ENCODE measurements at places on chromosomes 5 and 9. TPM values are rescaled to one million over a fixed set of nuclear protein-coding genes. Genes with fewer than 3 reads are reported as not detected.

The SLC9A3 gene
- 0.99 TPM for total RNA-seq

The ABO gene
- 5.7 TPM for total RNA-seq

The HK3 gene
- total RNA-seq, result 97.0 TPM

The HIGD2A gene
- total RNA-seq, result 83.3 TPM

The PRRC1 gene
- 74.4 TPM for total RNA-seq

The SH2D3C gene
- total RNA-seq, result 41.9 TPM

The RASEF gene
- total RNA-seq, result 26.7 TPM

The ABLIM3 gene
- 35.3 TPM for total RNA-seq

The ORM1 gene
- total RNA-seq, result 6.9 TPM

The RNF180 gene
- total RNA-seq, result 14.6 TPM

The SQSTM1 gene
- 505 TPM for total RNA-seq

The LSM11 gene
- total RNA-seq, result 3.0 TPM

The ANGPTL2 gene
- 22.7 TPM for total RNA-seq

The TLN1 gene
- 471 TPM for total RNA-seq

- H3K4me1 ChIP-seq, result peaks cover 19% of the 10 kb centered on the region
- peaks cover 31% of the 10 kb centered on the region for H3K36me3 ChIP-seq
- no peaks in the 10 kb centered on the region for H3K27me3 ChIP-seq
- DNase-seq, result no peak
Observed at GRCh38 chr9:92728831-92729734, 35.5 kb downstream of the BICD2 start.

- no peak overlapping the region for H3K4me3 ChIP-seq
- no peak for DNase-seq
- peaks cover 8% of the 10 kb centered on the region for H3K4me1 ChIP-seq
- H3K36me3 ChIP-seq, result no peaks in the 10 kb centered on the region
- no peak overlapping the region for H3K27ac ChIP-seq
Observed at GRCh38 chr9:89891591-89892304, 286.9 kb downstream of the GADD45G start.

GRCh38 chr5:1268666-1269065 is 26.2 kb downstream of the TERT start:
- H3K4me3 ChIP-seq, result no peak overlapping the region
- DNase-seq, result no peak
- no peak overlapping the region for H3K27ac ChIP-seq
- no peaks in the 10 kb centered on the region for H3K4me1 ChIP-seq

- no peaks in the 10 kb centered on the region for H3K27me3 ChIP-seq
- H3K27ac ChIP-seq, result no peak overlapping the region
- H3K4me1 ChIP-seq, result no peaks in the 10 kb centered on the region
Observed at GRCh38 chr5:135005076-135005475, 29.0 kb downstream of the PITX1 start.

DNA sequence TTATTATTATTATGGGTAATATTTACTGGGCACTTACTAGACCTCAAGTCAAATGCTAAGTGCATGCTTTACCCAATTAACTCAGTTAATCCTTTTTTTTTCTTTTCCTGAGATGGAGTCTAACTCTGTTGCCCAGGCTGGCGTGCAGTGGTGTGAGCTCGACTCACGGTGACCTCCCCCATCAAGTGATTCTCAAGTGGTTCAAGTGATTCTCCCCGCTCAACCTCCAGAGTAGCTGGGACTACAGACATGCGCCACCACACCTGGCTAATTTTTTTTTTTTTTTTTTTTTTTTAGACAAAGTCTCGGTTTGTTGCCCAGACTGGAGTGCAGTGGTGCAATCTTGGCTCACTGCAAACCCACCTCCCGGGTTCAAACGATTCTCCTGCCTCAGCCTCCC is 69.1 kb downstream of the CXXC5 start:
- no peaks in the 10 kb centered on the region for H3K4me1 ChIP-seq
- DNase-seq, result no peak
- no peaks in the 10 kb centered on the region for H3K27me3 ChIP-seq
- H3K36me3 ChIP-seq, result no peaks in the 10 kb centered on the region

GRCh38 chr9:37942621-37943344 is 38.9 kb upstream of the SLC25A51 start:
- peak overlapping the region; percentile 63 for H3K27ac ChIP-seq
- no peak overlapping the region for H3K4me3 ChIP-seq
- no peak for DNase-seq
- peaks cover 31% of the 10 kb centered on the region for H3K4me1 ChIP-seq
- H3K36me3 ChIP-seq, result peaks cover 36% of the 10 kb centered on the region
- no peaks in the 10 kb centered on the region for H3K27me3 ChIP-seq

GRCh38 chr5:59548807-59549357 is 344.6 kb downstream of the PDE4D start:
- DNase-seq, result no peak
- no peaks in the 10 kb centered on the region for H3K36me3 ChIP-seq
- no peaks in the 10 kb centered on the region for H3K27me3 ChIP-seq
- H3K4me3 ChIP-seq, result no peak overlapping the region
- H3K4me1 ChIP-seq, result no peaks in the 10 kb centered on the region
- H3K27ac ChIP-seq, result peak overlapping the region; percentile 51

- no peaks in the 10 kb centered on the region for H3K27me3 ChIP-seq
- no peak overlapping the region for H3K4me3 ChIP-seq
- H3K4me1 ChIP-seq, result no peaks in the 10 kb centered on the region
- no peaks in the 10 kb centered on the region for H3K36me3 ChIP-seq
- H3K27ac ChIP-seq, result no peak overlapping the region
Observed at GRCh38 chr9:106486685-106487084, 376.3 kb upstream of the ZNF462 start.

GRCh38 chr5:54645882-54646355 is 128.4 kb downstream of the SNX18 start:
- peaks cover 15% of the 10 kb centered on the region for H3K4me1 ChIP-seq
- no peak for DNase-seq

GRCh38 chr5:131264451-131265099 is 722 bp downstream of the CDC42SE2 start:
- no peaks in the 10 kb centered on the region for H3K27me3 ChIP-seq
- DNase-seq, result peak; percentile 45
- peak overlapping the region; percentile 92 for H3K27ac ChIP-seq
- H3K4me1 ChIP-seq, result peaks cover 60% of the 10 kb centered on the region

DNA sequence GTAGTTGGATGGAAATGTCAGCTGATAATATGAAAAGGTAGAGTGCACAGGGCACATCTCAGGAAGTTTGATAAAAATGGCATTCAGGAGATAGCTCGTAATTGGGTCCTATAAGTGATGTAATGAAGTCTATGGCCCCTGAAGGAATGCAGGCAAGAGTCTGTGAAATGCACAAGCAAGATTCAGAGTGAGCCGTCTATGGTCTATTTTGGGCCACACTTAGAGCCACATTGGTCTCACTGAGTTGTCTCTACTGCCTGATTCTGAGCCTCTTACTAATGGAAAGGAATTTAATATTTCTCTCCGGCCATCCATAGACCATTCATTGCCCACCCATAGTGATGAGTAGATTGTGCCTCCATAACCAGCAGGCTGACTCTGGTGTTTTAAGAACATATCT is 111.3 kb upstream of the KCNN2 start:
- no peak overlapping the region for H3K4me3 ChIP-seq
- H3K27me3 ChIP-seq, result no peaks in the 10 kb centered on the region
- H3K36me3 ChIP-seq, result no peaks in the 10 kb centered on the region
- no peak overlapping the region for H3K27ac ChIP-seq

GRCh38 chr5:113520429-113520828 is 6.9 kb downstream of the YTHDC2 start:
- H3K27me3 ChIP-seq, result no peaks in the 10 kb centered on the region
- no peak for DNase-seq
- no peak overlapping the region for H3K27ac ChIP-seq
- peaks cover 19% of the 10 kb centered on the region for H3K36me3 ChIP-seq
- H3K4me1 ChIP-seq, result no peaks in the 10 kb centered on the region
- no peak overlapping the region for H3K4me3 ChIP-seq

DNA sequence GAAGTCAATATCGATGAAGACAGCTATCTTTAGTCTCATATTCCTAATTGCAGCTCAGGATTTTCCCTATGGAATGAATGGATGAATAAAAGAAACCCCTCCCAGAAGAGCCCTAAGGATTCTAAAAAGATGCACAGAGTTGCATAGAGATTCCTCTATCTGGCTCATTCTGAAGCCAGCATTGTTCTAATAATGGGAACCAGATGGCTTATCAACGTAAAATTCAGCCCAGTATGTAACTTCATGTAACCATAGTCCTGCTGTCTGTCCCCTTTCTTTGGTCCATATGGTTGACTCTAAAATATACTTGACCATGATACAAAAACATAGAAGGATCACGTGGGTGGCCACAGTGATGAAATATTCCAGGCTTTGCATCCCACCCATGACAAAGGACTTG is 508.6 kb downstream of the RASEF start:
- no peak for DNase-seq
- H3K27me3 ChIP-seq, result no peaks in the 10 kb centered on the region
- no peak overlapping the region for H3K27ac ChIP-seq
- no peaks in the 10 kb centered on the region for H3K36me3 ChIP-seq
- no peak overlapping the region for H3K4me3 ChIP-seq

DNA sequence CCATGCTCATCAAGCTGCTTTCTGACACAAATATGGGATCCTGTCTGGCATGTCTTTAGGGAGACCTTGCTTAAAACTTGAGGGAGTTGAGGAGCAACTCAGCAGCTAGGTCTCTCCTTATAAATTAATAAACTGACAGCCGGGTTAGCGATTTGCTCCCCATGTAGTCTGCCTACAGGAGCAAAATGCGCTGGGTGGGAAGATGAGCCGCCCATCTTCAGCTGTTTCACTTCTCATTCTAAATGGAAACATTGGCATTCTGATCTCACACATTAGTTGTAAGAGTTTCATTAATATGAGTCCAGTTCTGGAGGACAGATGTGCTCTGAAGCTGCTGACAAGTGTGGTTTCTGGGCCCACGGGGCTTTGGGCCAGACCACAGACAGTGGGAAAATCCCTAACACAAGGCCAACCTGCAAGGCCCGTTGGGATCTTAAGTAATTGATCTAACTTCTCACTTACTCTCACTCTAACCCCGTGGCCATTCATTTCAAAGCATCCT is 197.0 kb downstream of the MCTP1 start:
- peak overlapping the region; percentile 10 for H3K27ac ChIP-seq
- no peak overlapping the region for H3K4me3 ChIP-seq
- no peak for DNase-seq
- no peaks in the 10 kb centered on the region for H3K36me3 ChIP-seq
- no peaks in the 10 kb centered on the region for H3K27me3 ChIP-seq

- H3K27ac ChIP-seq, result no peak overlapping the region
- no peaks in the 10 kb centered on the region for H3K27me3 ChIP-seq
- H3K4me1 ChIP-seq, result no peaks in the 10 kb centered on the region
- H3K36me3 ChIP-seq, result no peaks in the 10 kb centered on the region
- no peak overlapping the region for H3K4me3 ChIP-seq
- no peak for DNase-seq
Observed at GRCh38 chr9:4713849-4714248, 27.2 kb downstream of the AK3 start.

DNA sequence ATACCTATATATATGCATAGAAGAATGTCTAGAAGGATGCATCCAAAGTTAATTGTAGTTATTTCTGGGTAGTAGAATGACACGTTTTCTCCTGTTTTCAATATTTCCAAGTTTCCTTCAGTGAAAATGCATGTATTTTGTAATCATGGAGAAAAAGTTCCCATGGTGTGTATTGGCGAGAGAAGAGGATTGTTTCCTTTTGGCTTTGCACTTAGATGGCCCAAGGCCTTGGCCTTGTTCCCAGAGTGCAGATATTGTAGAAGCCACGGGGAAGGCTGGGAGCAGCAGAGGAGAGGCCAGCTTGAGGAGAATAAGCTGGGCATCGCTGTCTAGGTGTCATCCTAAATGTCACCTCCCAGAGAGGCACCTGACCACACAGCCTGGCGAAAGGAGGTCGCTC is 44.0 kb downstream of the IRF1 start:
- H3K4me1 ChIP-seq, result peaks cover 69% of the 10 kb centered on the region
- H3K27me3 ChIP-seq, result no peaks in the 10 kb centered on the region

DNA sequence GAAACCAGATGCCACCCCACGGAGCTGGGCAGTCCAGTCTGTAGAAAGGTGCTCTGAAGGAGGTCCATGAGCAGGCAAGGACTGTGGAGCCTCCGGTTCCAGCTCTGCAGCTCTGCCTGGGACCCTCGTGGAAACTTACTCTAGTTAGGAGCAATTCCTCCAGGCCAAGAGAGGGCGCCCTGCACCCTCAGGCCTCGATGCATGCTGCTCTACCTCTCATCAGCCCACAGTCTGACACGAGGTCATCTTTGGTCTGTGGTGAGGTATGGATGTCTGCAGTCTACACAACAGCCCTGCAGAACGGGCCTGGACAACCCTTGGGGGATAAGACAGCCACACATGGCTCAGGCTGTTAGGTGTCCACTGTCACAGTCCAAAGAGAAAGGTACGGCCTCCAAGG is 50.6 kb upstream of the UBTD2 start:
- no peaks in the 10 kb centered on the region for H3K36me3 ChIP-seq
- H3K4me1 ChIP-seq, result no peaks in the 10 kb centered on the region
- no peak overlapping the region for H3K27ac ChIP-seq
- DNase-seq, result no peak
- H3K4me3 ChIP-seq, result no peak overlapping the region
- no peaks in the 10 kb centered on the region for H3K27me3 ChIP-seq

GRCh38 chr5:169095410-169095960 is 205.5 kb downstream of the SLIT3 start:
- H3K4me3 ChIP-seq, result no peak overlapping the region
- H3K27me3 ChIP-seq, result no peaks in the 10 kb centered on the region
- H3K27ac ChIP-seq, result no peak overlapping the region
- no peaks in the 10 kb centered on the region for H3K4me1 ChIP-seq
- no peak for DNase-seq

DNA sequence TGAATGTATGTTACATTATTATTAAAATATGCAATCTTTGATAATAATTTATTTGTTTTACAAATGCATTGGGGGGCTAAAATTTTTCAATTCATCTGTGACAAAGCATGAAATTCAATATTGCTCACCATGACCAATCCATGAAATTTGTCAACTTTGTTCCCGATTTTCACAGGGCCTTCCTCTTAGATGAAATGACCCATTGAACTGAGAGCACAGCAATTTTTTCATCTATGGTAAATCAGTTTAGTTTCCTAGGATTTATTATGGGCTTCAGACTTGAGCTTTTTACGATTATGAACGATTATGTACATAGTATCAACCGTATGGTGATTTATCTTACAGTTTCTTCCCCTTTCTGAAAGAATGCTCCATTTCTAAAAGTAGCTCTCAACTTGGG is 157.3 kb downstream of the KIAA0825 start:
- no peak overlapping the region for H3K27ac ChIP-seq
- H3K4me1 ChIP-seq, result no peaks in the 10 kb centered on the region
- no peaks in the 10 kb centered on the region for H3K27me3 ChIP-seq
- H3K36me3 ChIP-seq, result no peaks in the 10 kb centered on the region
- H3K4me3 ChIP-seq, result no peak overlapping the region

Data from left lung (tissue), 14 donors.